Tibial nerve (tissue), 4 donors: ENCODE measurements at places on chromosomes 11 and 22. TPM values are rescaled to one million over a fixed set of nuclear protein-coding genes. Genes with fewer than 3 reads are reported as not detected.

GRCh38 chr11:128949791-128950454 lies 7.3 kb upstream of the TP53AIP1 start:
- no peaks in the 10 kb centered on the region for H3K27me3 ChIP-seq
- no peak for DNase-seq
- H3K36me3 ChIP-seq = no peaks in the 10 kb centered on the region
- H3K27ac ChIP-seq = no peak overlapping the region
- H3K4me3 ChIP-seq = no peak overlapping the region

HORMAD2 gene
- not detected for total RNA-seq

- H3K27ac ChIP-seq = no peak overlapping the region
- H3K4me3 ChIP-seq = no peak overlapping the region
- no peaks in the 10 kb centered on the region for H3K36me3 ChIP-seq
- H3K27me3 ChIP-seq = no peaks in the 10 kb centered on the region
- H3K4me1 ChIP-seq = no peaks in the 10 kb centered on the region
Measured at GRCh38 chr11:79199729-79200354, 241.0 kb downstream of the TENM4 start.

GRCh38 chr11:60377401-60378136 lies 763 bp upstream of the MS4A7 start:
- H3K36me3 ChIP-seq = no peaks in the 10 kb centered on the region
- peak; percentile 18 for DNase-seq
- H3K4me3 ChIP-seq = no peak overlapping the region
- H3K4me1 ChIP-seq = no peaks in the 10 kb centered on the region

DNA sequence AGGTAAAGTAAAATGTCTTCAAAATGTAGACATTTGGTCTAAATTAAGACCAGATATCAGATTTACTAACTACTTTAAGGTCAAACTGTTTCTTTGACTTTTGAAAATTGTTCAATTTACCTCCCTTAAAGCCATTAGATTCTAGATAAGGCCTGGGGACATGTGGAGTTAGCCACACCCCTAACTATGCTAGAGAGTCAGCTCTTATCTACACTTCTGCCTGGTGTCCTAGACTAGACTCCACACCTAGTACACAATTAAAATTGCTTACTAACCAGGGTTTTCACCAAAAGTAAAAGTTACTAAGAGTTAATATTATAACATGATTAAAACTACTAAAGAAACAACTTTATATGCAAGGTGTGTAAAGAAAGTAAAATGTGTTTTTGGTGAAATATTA lies 43.6 kb upstream of the DBX1 start:
- H3K4me3 ChIP-seq = no peak overlapping the region
- peaks cover 3% of the 10 kb centered on the region for H3K4me1 ChIP-seq
- no peak for DNase-seq
- H3K36me3 ChIP-seq = no peaks in the 10 kb centered on the region
- H3K27me3 ChIP-seq = peaks cover 30% of the 10 kb centered on the region

GANAB gene
- total RNA-seq = 107 TPM
